Aortic smooth muscle cell (primary cell): ENCODE measurements at places on chromosomes 11 and 22. TPM values are rescaled to one million over a fixed set of nuclear protein-coding genes. Genes with fewer than 3 reads are reported as not detected.

CECR2 gene
- under 0.01 TPM in 2 replicates for total RNA-seq

OR52B6 gene
- not detected in 2 replicates for total RNA-seq

MPPED2 gene
- 0.12 and 0.13 TPM in 2 replicates for total RNA-seq

OSBP2 gene
- 2.2 and 2.9 TPM in 2 replicates for total RNA-seq

YIF1A gene
- total RNA-seq: 143 and 183 TPM in 2 replicates

MS4A4E gene
- not detected in 2 replicates for total RNA-seq

CD6 gene
- under 0.01 TPM in 1 of 2 replicates, not detected in the other for total RNA-seq

ACRV1 gene
- total RNA-seq: not detected in 2 replicates
